ENCODE measurements at places on chromosomes 6 and 20.

GRCh38 chr6:11196511-11197174, 35.8 kb downstream of the NEDD9 start:
- peak; percentile 44 for DNase-seq

GRCh38 chr6:71675386-71675785, 211.0 kb upstream of the RIMS1 start:
- no peak for DNase-seq

GRCh38 chr6:132414761-132415160, 13.5 kb upstream of the MOXD1 start:
- no peak for DNase-seq

- DNase-seq, result no peak
Measured at GRCh38 chr6:28125401-28125800, 992 bp downstream of the ZSCAN16 start.

GRCh38 chr20:4261333-4262284, 246.3 kb upstream of the RNF24 start:
- DNase-seq, result no peak

- no peak for DNase-seq
Measured at GRCh38 chr20:19996917-19997316, 20.2 kb upstream of the NAA20 start.

DNA sequence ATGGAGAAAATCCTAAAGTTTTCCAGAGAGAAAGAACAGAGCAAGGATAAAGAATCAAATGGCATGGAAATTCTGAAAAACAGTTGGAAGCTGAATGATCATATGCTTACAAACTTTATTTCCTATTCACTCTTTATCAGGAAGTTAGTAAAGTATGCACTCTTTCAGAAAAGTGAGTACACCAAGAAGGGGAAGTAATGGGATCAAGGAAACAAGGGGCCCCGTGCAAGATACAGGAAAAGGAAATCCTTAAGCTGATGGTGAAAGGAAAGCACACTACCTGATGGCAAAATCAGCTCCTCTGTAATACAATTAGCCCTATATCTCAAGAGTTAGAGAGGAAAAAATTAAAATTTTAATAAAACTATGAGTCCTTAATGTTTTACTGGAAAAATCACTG, 14.0 kb downstream of the CALHM6 start:
- DNase-seq, result no peak

DNA sequence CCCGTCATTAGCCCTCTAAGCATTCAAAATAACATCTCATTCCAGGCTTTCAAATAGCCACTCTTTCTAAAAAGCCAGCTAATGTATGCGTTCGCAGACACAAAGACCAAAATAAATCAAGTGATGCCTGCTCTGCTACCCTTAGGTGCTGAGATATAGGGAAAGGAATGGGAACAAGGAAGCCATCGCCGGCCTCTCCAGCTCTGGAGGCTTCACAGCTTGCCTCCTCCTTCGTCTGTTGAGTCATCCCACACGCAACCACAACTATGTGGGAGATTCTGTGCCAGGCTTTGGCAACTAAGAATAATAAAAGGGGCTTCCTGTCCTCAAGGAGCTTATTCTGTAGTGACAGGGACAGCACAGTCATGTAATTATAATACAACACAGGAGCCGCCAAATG, 27.3 kb upstream of the SLC22A23 start:
- DNase-seq, result no peak

GRCh38 chr20:24970030-24970553, 21.0 kb downstream of the CST7 start:
- no peak for DNase-seq

GRCh38 chr6:91240878-91241603, 654.2 kb upstream of the MAP3K7 start:
- no peak for DNase-seq

DNA sequence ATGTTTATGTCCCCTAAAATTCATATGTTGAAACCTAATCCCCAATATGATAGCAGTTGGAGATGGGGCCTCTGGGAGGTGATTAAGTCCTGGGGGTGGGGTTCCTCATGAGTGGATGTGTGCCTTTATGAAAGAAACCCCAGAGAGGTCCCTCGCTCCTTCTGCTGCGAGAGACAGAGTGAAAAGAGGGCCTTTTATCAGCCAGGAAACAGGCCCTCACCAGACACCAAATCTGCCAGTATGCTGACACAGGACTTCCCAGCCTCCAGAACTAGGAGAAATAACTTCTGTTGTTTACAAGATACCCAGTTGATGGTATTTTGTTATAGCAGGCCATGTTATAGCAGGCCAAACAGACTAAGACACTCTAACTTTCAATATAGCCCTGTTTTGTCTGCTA, 100.9 kb upstream of the NFATC2 start:
- no peak for DNase-seq

DNA sequence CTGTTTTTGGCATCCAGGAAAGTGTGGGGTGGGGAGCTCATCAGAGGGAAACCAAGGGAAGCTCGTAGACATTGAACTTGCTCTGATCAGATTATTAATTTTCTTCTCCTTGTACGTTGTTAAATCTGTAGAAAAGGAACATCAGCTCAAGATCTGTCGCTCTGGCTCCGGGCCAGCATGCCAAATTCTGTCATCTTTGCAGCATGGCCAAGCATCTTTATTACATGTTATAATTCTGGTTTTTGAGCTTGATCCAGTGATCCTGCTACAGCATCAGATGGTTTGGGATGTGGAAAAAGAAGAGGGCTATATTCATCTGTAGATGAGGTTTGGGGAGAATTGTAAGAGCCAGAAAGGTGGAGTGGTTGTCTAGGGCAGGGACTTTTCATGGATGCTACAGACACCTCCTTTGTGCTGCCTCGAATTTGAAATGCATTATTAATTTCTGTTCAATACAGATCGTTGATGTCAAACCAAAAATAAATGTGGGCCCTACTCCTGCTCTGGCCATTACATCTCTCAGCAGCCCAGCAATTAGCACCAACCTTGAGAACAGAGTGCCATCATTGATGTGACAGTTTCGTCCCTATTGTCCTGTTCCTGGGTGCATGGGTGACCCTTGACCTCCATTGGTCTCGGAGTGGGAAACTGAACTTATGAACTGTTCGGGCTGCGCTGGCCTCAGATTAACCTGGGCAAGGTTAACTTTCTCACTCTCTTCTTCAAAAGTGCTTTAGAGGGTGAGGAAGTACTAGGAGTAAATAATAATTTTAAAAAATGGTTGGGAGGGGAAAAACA, 250.8 kb downstream of the SOX4 start:
- no peak for DNase-seq

DNA sequence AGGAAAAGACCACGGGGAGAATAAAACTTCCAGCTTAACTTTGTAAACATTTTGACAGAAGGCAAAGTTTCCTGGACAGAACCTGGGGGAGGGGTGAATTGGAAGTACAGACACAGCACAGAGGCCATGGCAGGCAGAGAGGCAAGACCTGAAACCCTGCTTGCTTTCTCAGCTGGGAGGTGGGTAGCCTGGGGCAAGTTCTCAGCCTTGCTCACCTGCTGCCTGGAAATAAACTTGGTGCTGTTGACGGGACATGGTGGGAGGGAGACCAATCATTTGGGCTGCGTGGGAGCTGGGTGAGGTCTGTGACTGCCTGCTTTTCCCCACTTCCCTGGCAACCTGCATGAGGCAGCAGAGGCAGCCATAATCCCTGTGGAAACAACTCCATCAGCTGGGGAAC, 221.3 kb downstream of the MOXD1 start:
- no peak for DNase-seq

DNA sequence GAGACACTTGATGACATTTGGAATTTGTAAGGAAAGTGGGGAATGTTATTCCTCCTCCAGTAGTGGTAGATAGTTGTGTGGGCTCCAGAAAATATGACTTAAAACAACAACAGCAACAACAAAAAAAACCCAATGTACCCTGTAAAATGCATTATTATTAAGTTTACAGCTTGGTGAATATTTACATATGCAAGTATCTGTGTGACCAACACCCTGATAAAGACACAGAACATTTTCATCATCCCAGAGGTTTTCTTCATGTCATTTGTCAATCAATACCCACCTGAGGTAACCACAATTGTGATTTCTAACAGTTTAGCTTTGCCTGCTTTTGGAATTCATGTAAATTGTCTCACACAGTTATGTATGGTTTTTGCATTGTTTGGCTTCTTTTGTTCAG, 152.1 kb upstream of the GRIK2 start:
- no peak for DNase-seq

DNA sequence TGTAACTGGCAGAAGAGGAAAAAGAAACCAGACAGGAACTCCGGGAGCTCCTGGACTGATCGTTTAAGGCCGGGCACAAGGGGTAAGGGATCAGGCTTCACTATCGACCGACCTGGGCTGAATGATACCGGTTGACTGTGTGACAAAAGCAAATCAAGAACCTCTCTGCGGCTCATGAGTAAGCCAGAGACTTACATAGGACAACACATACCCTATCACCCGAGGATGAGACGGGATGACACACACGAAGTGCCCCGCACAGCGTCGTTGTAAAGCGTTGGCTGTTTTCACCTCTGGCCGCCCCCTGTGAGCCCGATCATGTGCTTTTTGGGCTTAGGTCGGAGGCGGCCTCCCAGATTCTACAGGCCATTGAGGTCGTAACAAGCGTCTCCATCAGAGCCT, 695 bp upstream of the TGIF2 start:
- DNase-seq, result no peak

GRCh38 chr20:986733-987355, 15.3 kb downstream of the RSPO4 start:
- no peak for DNase-seq

DNA sequence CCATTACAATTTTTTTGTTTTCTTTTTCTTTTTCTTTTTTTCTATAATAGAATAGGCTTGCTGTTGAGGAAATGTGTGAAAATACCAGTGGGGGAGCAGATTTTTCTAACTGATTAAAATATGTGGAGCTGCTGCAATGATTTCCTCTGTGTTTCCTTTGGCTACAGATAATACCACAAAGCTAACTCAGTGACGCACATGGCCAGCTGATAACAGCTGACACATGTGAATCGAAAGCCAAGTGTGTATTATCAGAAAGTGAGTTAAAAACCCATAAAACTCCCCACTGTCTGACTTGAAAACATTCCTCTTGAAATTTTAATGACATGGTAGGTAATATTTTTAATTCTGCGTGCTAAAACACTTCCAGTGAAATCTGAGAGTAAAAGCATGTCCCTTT, 70.8 kb upstream of the AHI1 start:
- DNase-seq, result peak; percentile 28

- DNase-seq, result no peak
Measured at GRCh38 chr6:26521600-26522391, 16.4 kb upstream of the HMGN4 start.

- DNase-seq, result no peak
Measured at GRCh38 chr6:152173957-152174356, 366.5 kb downstream of the ESR1 start.

DNA sequence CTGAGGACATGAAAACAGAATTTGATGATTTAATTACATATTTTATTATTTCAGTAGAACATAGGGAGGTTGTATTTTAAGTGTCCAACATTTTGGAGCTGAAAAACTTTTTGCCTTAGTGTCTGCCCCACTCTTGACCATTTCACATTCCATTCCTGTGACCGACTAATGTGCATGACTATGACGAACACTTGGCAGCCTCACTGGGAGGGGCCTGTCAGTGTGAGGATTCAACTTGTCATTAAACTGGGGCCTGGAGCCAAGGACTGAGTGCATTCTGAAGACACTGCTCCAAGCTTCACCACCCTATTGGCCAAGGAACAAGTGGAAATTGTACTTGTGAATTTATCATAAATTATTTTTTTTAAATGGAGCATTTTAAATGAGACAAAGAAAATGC, 661.3 kb downstream of the BCKDHB start:
- no peak for DNase-seq

- no peak for DNase-seq
Measured at GRCh38 chr6:92767101-92767500, 652.3 kb downstream of the EPHA7 start.

DNA sequence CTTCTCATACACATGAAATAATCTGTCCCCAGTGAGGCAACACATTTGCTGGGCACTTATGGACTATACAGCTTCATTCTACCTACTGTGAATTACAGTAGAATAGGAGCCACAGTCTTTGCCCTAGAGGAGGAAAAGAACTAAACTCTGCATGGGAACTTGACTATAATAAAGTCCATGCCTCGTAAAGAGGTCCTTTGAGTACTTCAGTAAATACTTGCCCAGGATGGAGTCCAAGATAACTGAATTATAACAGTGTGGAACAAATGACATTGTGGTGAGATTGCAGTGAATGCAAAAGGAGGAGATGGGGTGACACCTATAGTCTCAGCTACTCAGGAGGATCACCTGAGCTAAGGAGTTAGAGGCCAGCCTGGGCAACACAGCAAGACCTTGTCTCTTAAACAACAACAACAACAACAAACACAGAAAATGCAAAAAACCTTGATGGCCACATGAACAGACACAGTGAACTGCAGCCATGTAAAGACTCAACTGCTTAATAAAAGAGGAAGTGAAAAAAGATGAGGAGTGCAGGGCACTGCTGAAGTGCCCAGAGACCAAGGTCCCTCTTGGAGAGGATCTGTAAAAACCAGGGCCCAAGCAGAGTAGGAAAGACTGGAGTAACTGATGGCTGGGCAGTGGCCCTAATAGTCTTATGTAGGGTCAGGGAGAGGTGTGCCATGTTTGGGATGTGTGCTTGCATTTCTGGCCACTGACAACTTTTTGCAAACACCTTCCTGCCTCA, 3.7 kb downstream of the MRPS18A start:
- DNase-seq, result no peak

DNA sequence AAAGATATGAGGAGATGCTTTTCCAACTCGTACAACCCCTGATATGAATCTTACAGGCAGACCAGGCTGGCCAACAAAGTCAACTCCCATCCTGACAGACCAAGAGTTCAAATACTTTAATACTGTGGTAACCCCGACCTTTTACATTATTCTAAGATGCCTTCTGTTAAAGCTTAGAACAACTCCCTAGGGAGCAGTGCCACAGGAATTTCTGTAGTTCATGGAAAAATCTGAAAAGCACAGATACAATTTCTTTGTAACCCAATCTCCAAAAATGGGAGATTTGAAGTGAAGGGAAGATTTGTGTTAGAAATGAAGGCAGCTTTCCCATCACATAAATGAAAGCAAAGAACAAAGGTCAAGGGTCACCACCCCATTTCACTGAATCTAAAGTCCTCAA, 151.3 kb upstream of the BEND6 start:
- no peak for DNase-seq

GRCh38 chr6:156190270-156190669, 586.9 kb upstream of the ARID1B start:
- DNase-seq, result no peak

GRCh38 chr20:3828798-3829197, 8.5 kb downstream of the AP5S1 start:
- DNase-seq, result no peak

DNA sequence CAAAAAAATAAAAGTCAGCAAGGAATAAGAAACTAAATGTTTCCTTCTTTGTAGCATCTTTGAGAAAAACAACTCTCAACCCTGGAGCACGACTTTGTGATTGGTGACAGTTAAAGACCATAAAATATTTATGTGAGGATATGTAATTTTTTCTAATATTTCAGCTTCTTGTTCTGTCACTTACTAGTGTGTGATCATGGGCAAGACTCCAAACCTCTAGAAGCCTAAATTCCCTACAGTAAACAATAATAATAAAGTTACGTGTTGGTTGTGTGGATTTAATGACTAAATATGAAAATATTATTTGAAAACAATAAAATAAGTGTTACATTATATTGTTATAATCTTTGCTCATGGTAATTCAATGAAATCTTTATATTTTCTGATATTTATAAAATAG, 735.6 kb upstream of the MARCKS start:
- DNase-seq, result no peak

GRCh38 chr20:60102665-60103210, 144.5 kb downstream of the CDH26 start:
- no peak for DNase-seq
